Iris pigment epithelial cell (primary cell): ENCODE measurements at places on chromosomes 7 and 10.

DNA sequence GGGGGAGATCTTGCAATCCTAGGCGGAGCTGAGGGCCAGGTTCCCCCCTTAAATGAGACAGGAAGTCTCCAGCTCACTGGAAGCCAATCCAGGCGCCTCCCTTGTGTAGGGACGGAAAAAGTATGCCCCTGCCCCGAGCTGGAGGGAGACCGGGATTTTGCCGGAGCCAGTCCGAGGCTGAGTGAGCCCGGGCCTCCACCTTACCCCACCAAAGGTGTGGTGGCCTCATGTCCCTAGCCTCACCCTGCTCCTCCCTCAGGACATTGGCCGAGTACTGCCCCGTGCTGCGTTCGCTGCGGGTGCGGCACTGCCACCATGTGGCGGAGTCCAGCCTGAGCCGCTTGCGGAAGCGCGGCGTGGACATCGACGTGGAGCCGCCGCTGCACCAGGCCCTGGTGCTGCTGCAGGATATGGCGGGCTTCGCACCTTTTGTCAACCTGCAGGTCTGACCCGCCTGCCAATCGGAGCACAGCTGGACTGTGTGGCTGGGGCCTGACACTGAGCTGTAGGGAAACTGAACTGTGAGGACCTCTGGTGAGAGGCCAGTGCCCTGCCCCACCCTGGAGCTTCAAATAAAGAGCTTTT lies 2.0 kb downstream of the FBXL15 start:
- peak; percentile 79 for DNase-seq

DNA sequence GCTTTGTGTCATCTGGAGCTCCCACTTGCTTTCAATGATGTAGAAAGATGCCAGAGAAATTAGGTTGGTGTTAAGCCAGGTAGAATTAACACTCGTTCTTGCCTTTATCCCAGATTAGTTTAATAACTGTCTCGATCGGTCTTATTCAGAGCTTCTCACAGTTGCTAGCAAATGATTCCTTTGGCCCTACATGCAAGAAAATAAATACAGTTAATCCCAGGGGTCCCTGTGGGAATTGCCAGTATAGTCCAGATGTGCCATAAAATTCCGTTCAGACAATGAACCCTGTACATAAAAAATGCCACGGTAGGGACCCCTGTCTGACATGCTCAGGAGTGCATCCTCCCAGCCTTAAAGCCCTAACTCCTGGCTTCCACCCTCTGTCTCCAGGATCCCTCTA lies 207.5 kb downstream of the ARHGAP12 start:
- no peak for DNase-seq

DNA sequence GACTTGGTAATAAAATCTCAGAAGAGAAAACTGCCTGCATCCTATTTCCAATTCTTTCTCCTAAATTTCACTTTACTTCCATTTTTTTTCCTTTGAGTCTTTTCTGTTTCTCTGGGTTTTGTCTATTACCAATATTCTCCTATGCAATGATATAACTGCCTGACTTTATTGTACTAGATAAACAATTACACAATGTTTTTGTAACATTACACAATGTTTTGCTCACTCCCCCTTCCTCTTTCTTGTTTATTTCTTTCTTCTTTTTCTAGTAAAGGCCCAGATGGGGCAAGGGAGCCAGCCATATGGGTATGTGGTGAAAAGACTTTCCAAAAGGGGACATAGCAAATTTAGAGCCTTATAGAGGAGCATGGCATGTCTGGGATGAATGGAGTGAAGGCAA lies 278.7 kb upstream of the PHYHIPL start:
- peak; percentile 10 for DNase-seq

DNA sequence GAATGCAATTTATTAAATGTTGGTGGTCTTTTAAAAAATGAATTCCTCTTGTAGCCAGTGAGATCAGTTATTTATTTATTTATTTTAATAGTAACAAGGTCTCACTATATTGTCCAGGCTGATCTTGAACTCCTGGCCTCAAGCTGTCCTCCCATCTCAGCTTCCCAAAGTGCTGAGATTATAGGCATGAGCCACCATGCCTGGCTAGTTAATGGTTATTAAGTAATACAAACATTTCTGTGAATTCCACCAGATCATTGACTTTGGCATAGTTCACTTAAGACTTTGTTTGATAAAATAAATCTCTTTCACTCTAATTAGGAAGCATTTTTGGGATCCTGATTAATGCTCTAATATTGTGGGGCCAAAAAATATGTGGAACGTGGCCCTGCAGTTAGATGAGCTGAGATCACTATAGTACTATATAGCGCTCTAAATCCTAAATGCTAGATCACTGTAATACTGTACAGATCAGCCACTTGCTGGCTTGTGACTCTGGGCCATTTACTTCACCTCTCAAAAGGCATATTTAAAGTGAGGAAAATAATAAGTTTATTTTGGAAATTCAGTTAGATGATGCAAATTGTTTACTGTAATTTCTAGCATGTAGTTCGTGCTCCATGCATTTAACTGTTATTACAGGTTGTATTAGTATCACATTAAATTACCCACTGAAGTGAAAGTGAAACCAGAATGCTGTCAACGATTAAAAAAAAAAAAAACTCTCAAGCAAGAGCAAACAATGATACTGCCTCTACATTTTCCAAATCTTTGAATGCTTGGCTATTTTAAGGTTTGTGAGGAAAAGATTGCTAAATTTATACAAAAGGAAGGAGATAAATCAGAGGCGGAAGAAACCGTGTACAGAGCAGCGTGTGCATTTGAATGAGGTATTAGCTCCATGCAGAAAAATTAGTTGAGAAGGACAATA lies 15.9 kb upstream of the FAS start:
- peak; percentile 49 for DNase-seq

DNA sequence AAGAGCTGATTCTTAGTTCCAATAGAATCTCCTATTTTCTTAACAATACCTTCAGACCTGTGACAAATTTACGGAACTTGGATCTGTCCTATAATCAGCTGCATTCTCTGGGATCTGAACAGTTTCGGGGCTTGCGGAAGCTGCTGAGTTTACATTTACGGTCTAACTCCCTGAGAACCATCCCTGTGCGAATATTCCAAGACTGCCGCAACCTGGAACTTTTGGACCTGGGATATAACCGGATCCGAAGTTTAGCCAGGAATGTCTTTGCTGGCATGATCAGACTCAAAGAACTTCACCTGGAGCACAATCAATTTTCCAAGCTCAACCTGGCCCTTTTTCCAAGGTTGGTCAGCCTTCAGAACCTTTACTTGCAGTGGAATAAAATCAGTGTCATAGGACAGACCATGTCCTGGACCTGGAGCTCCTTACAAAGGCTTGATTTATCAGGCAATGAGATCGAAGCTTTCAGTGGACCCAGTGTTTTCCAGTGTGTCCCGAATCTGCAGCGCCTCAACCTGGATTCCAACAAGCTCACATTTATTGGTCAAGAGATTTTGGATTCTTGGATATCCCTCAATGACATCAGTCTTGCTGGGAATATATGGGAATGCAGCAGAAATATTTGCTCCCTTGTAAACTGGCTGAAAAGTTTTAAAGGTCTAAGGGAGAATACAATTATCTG lies 1.6 kb downstream of the LRRTM3 start:
- DNase-seq = no peak

DNA sequence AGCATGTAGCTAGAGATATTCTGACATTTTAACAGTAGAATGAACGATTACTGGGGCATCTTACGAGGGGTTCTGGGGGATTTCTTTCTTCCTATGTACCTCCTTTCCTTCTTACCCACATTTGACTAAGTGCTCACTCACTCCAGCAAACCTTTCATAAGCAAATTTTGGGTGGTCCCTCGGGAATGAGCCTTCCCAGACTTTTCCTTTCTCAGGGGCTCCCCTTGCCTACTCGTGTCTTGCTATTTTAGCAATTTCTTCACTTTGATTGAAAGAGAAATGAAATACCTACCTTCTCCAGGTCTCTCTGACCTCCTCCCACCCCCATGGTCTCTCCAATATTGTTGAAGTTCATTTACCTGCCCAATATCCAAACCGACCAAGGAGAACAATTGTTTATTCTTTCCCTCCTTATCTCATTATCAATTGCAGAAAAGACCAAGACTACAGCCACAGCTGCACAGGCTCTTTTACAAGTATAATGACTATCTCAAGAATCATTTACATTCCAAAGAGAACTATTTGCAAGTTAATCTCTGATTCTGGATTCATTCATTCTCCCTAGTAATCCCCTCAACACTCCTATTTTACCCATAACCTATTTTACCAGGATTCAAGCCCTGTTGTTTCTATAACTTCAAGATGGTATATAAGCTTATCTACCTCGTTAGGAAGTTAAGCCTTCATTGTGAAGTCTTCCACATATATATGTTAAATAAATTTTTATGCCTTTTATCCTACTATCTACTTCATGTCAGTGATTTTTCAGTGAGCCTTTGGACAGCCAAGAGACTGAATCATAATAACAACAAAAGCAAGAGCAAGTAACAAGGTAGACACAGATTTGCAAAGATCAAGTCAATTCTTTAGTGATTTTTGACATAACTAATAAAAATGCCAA lies 480.6 kb downstream of the IPMK start:
- no peak for DNase-seq

- DNase-seq = peak; percentile 2
Measured at GRCh38 chr7:1323178-1324027, 90.7 kb downstream of the UNCX start.
